Activated CD8-positive, alpha-beta memory T cell treated with anti-CD3 and anti-CD28 coated beads, Interleukin-2, amount 50 U/mL, for 48 hours (primary cell): ENCODE measurements at places on chromosomes 2 and 18.

- no peak for DNase-seq
Observed at GRCh38 chr2:215777465-215778044, 235.8 kb downstream of the MREG start.

DNA sequence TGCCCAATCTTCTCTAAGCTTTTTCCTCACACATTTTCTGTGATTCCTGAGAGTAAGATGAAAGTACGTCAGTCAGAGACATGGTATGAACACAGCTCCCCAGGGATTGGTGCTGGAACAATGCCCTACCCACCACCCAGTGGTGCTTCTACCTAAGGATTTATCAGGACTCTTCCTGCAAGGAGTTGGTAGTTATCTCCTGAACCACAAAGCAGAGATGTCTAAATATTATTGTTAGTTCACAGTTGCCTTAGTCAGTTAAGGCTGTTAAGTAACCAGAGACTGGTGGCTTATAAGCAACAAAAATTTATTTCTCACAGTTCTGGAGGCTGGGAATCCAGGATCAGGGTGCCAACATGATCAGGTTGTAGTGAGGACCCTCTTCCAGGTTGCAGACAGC, 60.3 kb upstream of the CCDC85A start:
- no peak for DNase-seq

DNA sequence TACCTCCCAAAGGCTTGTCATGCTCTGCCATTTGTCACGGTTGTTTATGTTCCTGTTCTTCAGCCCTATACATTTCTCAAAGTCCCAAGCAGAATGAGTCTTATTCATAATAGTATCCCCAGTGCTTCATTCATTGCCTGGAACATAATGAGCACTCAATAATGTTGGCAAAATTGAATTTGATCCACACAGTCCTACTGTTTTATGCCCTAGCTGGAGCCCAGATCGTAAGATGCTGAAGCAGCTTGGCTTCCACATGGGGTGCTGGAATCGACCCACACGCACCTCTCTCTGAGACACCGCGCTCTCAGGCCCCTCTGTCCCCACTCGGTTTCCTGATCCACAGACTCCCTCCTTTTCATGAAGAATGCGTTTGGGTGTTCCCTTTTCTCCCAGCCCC, 245.5 kb downstream of the MYT1L start:
- DNase-seq, result no peak

- peak; percentile 59 for DNase-seq
Observed at GRCh38 chr2:8154936-8155335, 526.9 kb upstream of the ID2 start.

DNA sequence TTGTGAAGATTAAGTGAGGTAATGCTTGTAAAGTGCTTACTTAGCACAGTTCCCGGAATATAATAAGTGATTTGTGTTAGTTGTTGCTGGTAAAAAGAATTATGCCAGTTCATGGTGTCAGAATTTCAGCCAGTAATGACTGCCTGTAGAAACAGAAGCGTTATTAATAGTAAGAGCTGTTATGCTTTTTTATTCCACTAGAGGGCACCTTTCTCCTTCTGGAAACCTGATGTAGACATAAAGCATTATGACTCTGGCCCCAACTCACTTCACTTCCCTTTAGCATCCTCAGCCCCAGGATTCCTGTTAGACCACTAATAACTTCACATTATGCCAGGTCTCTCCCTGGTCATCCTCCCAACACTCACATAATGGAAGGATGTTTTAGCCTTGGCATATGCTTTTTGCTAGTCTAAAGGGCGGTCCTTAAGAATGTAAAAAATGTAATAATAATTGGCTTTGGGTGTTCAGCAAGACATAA, 34.9 kb downstream of the C18orf54 start:
- DNase-seq, result no peak
